ENCODE measurements at places on chromosomes 3 and 15. TPM values are rescaled to one million over a fixed set of nuclear protein-coding genes. Genes with fewer than 3 reads are reported as not detected.

HIGD1A gene
- 75.5 TPM for total RNA-seq

RAMAC gene
- 28.5 TPM for total RNA-seq

SLC51A gene
- total RNA-seq: not detected

- no peak for DNase-seq
These were observed 32.3 kb downstream of the SRP14 start for GRCh38 chr15:40006646-40007045.

RAD18 gene
- 32.5 TPM for total RNA-seq

DNA sequence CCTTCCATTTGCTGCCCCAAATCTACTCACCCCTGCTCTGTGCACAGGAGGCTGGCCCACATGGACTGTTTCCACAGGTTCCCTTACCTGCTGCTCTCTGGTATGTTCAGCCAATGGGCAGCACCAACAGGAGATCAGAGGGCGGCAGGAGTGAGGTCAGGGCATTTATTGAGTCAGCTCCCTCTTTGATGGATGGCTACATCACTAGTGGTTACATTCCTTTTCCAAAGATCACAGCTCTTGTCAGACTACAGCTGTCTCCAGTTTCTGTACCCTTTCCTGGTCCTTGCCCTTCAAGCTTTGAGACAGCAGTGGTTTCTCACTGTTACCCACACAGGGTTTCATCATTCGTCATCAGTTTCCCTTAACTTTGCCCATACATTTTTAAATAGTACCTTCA lies 325.1 kb downstream of the SUCLG2 start:
- no peak for DNase-seq

- no peak for DNase-seq
These were observed 95.6 kb downstream of the OCA2 start for GRCh38 chr15:28003302-28004037.

MME gene
- total RNA-seq: not detected

GRCh38 chr15:94164202-94164807 lies 67.1 kb upstream of the MCTP2 start:
- peak; percentile 52 for DNase-seq

DNA sequence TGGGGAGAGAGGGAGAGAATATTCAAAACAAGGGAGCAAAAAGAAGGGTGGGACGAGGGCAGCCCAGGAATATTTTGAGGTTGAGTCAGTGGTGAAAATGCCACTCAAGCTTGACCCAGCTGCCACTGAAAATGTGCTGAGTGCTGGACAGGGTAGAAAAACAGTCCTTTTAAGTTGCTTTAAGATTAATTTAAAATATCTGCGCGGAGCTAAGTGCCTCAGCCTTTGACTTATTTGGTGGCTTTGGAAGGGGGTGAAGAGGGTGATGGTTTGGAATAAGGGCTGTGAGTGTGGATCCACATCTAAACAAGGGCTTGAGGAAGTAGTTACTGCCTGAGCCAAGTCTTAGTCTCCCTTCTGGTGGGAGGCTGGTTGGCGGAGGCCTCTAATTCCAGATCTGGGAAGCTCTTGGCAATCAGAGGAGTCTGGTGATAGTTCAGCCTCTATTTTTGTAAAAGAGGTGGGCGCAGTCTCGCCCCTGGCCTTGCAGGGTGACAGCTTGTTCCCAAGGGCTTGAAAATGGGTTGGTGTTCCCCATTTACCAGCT lies 280.8 kb upstream of the ROPN1 start:
- no peak for DNase-seq

DNA sequence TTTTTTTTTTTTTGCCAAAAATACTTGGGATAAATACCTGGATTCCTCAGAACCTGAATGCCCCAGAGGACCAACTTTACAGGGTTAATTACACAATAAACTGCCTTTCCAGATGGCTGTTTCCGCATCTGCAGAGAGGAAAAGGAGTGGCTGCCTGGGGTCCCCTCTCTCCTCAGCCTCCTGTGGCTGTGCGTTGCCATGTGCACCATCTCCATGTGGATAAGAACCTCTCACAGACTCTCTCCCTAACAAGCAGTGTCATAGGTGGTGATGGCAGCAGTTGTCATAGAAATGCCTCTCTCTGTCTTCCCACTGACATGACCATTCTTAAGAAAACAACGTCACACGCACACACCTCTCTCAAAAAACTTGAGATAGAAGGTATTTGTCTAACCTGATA lies 179.4 kb downstream of the RPLP1 start:
- DNase-seq: no peak

GRCh38 chr15:73957785-73958184 lies 31.5 kb downstream of the LOXL1 start:
- no peak for DNase-seq

- DNase-seq: no peak
These were observed 167.6 kb upstream of the CADPS start for GRCh38 chr3:63042833-63043232.

DNA sequence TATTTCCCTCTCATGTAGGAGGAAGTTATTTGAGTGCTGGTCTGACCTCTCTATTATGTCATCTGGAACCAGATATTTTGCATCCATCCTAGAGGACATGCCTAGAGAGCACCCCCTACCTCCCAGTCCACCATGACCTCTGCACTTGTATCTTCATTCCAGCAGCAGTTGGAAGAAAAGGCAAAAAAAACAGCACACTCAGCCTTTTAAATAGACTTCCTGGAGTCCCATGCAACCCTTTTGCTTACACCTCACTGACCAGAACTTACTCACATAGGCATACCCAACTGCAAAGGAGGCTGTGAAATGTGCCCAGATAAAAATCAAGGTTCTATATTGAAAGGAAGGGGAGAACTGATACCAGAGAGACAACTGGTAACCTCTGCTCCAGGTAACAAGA lies 92.3 kb upstream of the FHIT start:
- no peak for DNase-seq

DNA sequence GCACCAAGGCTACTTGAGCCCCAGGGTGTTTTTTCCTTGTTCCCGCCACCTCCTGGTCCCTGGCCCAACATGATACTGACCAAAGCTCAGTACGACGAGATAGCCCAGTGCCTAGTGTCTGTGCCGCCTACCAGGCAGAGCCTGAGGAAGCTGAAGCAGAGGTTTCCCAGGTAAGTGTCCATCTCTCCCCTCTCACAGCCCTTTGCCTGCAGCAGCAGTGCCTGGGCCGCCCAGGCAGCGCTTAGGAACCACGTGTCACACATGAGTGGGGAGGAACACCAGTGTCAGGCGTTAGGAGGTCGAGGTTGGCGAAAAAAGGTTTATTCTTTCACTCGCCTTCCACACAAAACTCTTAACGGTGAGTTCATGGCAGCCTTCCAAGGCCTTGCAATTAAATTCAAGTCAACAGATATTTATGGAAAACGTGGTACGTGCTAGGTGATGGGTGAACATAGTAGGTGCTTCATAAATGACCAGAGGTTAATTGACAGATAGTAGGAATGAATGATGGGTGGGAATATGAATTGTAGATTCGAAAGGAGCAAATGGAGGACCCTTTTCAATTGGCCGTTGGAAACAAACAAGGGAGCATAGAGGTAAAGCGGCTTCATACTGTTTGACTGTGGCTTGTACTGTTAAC lies 486 bp downstream of the CDIN1 start:
- no peak for DNase-seq

- no peak for DNase-seq
These were observed 496.1 kb downstream of the SHQ1 start for GRCh38 chr3:72352176-72352575.

GRCh38 chr15:64438653-64439447 lies 21.5 kb upstream of the ZNF609 start:
- no peak for DNase-seq

GRCh38 chr3:46276497-46277099 lies 34.3 kb downstream of the CCR3 start:
- peak; percentile 72 for DNase-seq

GRCh38 chr3:13274551-13275332 lies 145.4 kb downstream of the NUP210 start:
- DNase-seq: no peak

GRCh38 chr3:171460725-171461524 lies 720 bp upstream of the TNIK start:
- DNase-seq: peak; percentile 17

GRCh38 chr15:45862034-45862433 lies 227.2 kb downstream of the SQOR start:
- no peak for DNase-seq

GRCh38 chr3:54476891-54477290 lies 354.5 kb downstream of the CACNA2D3 start:
- no peak for DNase-seq

GRCh38 chr3:197798863-197799262 lies 7.8 kb downstream of the LRCH3 start:
- DNase-seq: no peak

CLDN11 gene
- 0.38 TPM for total RNA-seq

- no peak for DNase-seq
These were observed 23.5 kb downstream of the TMEM43 start for GRCh38 chr3:14148041-14148985.

DNA sequence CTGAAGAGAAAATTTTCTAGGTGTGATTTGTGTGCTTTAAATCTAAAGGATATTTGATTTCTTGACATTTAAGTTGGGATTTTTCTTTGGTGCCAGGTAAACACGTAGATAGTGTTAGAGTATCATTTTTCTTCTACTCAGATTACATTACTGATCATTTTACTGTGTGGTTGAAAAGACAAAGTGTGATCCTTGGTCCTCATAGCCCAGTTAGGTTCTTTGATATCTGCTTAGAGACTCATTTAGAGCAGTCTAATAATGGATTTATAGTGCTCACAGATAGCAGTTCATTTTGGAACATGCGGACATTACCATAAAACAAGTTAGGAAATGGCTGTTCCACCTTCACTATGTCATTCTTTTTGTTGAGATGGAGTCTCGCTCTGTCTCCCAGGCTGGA lies 12.4 kb downstream of the ARL8B start:
- no peak for DNase-seq

- no peak for DNase-seq
These were observed 36.9 kb downstream of the LRIG1 start for GRCh38 chr3:66463730-66464511.

GRCh38 chr3:13164893-13165492 lies 91.8 kb upstream of the IQSEC1 start:
- no peak for DNase-seq

- DNase-seq: no peak
These were observed 5.9 kb upstream of the EBLN2 start for GRCh38 chr3:73055583-73055982.

- DNase-seq: no peak
These were observed 202.2 kb upstream of the ADAMTS9 start for GRCh38 chr3:64890006-64890405.

DNA sequence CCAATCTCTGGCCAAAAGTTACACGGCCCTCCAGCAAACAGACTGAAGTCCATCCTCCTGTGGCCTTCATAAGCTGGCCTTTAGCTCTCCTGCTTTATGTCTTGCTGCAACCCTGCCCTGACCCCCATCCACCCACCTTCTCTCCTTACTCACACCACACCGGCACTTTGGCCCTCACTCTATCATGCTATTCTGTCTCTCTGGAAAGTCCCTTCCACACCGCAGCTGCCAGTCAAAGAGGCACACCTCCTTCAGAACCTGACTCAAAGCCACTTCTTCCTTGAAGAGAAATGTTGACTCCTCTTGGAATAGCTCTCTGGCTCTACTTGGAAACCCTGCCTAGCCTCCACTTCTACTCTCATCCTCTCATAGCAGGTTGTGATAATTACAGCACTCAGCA lies 4.5 kb downstream of the GPR156 start:
- DNase-seq: no peak

DNA sequence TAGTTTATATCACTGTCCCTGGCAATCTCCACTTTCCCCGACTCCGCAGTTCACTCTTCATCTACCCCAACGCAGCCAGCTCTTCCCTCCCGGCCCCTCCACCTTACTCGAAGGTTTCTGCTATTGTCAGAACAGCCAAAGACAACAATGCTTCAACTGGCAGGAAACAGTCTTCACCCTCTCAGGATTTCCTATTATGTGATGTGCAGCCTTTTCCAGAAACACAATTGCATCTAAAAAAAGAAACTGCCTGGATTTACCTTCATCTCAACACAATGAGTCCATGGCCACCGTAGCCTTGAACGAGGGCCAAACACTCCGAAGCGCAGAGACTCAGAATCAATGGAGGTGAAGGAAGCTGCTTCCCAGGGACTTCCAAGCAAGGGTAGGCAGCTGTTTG lies 182.1 kb upstream of the TSC22D2 start:
- DNase-seq: no peak

DNA sequence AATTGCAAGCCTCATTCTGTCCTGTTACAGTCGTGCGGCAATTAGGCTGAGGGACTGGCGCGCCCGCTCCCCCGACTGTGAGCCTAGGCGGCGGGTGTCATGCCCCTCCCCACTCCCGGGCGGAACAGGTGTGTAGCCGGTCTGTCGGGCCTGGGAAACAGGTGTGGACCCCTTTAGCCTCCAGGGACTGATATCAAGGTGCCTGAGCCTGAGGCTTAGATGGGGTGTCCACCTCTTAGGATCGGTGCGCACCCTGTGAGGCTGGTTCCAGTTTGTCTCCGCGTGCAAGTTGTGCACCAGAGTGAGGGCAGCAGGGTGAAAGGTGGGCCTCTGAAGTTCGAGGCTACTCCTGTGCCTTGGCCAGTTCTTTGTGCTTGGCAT lies 686 bp downstream of the VPS8 start:
- peak; percentile 19 for DNase-seq

DNA sequence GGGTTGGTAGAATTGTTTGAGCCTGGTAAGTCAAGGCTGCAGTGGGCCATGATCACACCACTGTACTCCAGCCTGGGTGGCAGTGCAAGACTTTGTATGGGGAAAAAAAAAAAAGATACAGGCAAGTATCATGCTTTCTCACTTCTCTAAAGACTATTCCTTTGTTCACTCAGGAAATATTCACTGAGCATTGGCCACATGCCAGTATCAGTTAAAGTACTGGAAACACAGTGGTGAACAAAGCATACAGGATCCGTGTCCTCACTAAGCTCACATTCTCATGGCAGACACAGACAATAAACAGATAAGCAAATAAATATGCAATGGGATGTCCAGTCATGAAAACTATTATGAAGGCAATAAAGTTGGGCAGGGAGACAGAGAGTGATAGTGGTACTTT lies 5.1 kb upstream of the MTHFS start:
- DNase-seq: no peak
